ENCODE measurements at places on chromosomes 7 and 10.

DNA sequence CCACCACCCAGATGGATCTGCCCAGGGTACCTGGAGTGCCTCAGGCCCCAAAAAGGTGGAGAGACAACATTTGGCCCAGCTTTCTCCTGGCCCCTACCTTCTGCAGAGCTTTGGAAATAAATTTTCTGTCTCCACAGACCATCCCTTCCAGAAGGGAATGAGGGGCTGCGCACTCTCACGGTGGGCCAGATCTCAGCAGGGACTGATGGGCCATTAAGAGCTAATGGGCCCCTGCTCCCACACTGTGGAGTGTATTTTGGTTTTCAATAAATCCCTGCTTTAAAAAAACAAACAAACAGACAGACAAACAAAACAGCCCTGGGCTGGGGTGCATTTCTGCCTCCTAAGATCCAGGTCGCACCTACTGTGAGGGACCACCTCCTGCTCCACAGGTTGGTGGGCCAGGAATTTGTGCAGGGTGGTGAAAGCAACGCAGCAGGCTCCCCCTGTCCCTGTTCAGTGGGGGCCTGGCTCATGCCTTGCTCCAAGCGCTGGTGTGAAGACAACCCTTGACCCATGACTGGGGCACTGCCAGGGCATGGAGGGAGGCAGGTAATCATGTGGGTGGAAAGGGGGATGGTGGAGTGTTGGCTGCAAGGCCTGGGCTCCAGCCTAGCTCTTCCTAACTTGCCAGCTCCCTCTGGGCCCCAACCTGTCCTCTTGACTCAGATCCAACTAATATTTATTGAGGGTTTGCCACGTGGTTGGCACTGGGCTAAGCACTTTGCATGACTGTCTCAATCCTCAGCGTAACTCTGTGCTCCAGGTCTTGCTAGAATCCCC, 88.5 kb downstream of the COL13A1 start:
- DNase-seq = no peak

DNA sequence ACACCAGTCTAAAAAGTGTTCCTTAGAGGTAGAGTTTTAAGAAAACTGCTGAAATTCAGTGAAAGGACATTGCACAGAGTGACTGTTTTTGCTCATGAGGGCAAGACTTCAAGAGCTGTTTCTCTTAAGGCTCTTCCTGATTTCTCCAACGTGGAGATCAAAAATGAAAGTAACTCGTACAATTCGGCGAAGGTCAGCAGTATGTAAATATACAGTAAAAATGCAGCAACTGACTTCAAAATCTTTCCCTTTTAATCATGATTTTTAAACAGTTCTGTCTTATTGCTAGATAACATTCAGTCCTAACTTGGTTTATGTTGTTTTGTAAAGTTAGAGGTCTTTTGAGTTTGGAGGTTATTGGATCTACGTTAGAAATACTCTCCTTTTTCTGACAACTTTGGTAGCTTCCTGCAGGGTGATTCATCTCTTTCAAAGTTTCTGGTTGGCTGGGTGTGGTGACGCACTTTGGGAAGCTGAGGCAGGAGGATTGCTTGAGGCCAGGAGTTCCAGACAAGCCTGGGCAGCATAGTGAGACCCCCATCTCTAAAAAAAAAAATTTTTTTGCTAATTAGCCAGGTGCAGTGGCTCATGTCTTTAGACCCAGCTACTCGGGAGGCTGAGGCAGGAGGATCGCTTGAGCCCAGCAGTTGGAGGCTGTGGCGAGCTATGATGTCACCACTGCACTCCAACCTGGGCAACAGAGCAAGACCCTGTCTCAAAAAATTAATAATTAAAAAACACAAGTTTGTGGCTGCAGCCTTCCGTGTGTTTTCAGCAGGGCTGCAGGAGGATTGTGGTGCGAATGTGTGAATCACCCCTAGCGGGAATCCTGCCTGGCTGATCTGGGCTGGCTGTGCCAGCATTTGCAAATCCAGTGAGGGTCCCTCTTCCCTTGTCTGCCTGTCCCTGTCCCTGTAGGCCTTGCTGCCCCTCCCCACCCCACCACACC, 29.2 kb upstream of the AP5Z1 start:
- DNase-seq = peak; percentile 80

DNA sequence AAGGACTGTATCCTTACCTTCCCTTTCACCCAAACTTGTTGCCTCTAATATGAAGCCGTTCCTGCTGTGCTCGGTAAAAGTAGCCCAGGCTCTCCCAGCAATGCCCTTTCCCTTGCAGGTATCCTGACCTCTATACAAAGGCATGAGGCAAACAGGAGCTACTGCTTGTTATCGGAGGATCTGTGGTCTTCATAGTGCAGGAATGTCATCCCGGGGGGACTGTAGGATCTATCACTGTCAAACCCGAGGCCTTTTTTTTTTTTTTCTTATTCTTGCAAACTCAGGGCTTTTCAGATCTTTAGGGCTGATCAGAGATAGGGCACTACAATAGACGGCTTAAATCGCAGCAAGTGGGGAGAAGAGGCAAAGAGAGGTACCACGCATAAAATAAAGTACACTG, 1206.6 kb downstream of the TYW1 start:
- no peak for DNase-seq

DNA sequence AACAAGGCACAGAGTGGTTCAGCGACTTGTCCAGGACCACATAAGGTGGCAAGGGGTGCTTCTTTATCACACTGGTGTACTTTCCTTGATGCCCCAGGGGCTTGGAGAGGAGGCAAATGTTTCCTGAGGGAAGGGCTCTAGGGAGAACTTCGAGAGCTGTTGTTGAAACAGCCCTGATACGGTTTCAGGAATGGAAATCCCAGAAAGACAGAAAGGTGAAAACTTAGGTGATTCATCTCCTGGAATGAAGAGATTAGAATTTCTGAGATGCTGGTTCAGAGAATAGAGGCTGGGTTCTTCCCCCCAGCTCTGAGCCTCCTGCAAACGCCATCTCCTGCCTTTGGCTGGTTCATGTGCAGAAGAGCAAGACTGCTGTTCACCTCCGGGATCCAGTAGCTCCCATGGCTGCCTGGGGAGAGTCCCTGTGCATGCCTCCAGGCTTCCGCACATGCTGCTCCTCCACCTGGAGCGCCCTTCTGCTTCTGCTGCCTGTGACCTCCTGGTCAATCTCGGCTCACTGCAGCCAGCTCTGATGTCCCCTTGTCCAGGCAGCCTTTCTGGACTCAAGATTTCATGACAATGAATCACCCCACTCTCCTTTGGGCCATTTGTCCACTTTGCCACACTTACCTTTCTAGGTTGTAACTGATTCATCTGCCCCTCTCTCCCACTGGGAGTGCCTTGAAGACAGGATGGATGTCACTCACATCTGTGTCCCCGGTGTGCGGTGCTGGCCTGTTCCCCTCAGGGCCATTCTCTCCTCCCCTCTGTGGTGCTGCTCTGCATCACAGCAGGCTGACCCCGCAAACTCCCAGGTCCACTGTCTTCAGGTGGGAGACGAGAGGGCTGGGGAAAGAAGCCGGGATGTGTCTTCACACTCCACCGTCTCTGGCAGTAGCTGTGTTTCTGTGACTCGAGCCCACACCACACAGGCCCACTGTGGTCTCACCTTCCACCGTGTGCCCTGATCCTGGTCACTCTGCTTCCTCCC, 3.6 kb upstream of the CDH23 start:
- DNase-seq = no peak

- DNase-seq = peak; percentile 31
Observed at GRCh38 chr10:44946205-44946604, 13.4 kb upstream of the RASSF4 start.

GRCh38 chr7:128201690-128202085, 39.4 kb upstream of the LEP start:
- no peak for DNase-seq

GRCh38 chr10:35443858-35444257, 107.5 kb downstream of the CCNY start:
- no peak for DNase-seq

DNA sequence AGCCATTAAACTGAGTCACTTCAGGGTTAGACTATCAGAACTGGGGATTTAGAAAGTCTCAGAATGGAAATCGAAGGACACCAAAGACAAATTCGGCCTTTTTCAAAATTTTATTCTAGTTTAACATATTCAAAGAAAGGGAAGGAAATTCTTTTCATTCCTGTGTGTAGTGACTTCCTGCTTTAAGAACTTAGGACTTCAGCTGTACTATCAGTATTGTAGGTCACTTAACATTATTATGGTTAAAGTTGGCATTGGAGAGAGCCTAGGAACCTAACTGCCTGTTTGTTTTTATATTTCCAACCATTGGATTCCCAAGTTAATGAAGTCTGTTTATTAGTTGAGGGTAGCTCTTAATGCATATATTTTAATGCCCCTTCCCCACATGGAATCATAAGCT, 63.7 kb downstream of the PTEN start:
- peak; percentile 37 for DNase-seq

DNA sequence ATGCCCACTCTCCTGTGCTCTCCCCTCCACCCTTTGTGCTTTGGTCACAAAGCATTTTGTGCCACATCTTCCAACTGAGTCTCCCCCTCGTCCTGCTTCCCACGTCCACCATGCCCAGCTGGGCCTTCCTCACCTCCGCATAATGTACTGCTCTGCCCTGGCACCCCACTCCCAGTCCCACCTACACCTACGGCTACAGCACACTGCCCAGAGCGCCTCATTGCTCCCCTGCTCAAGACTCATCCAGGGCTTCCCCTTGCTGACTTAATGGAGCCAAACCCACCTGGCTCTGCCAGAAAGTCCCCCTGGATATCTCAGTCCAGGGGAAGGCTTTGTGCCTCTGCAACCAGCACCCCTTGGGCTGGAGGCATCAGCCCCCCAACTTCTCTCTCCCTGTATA, 299.2 kb upstream of the ZMIZ1 start:
- no peak for DNase-seq

DNA sequence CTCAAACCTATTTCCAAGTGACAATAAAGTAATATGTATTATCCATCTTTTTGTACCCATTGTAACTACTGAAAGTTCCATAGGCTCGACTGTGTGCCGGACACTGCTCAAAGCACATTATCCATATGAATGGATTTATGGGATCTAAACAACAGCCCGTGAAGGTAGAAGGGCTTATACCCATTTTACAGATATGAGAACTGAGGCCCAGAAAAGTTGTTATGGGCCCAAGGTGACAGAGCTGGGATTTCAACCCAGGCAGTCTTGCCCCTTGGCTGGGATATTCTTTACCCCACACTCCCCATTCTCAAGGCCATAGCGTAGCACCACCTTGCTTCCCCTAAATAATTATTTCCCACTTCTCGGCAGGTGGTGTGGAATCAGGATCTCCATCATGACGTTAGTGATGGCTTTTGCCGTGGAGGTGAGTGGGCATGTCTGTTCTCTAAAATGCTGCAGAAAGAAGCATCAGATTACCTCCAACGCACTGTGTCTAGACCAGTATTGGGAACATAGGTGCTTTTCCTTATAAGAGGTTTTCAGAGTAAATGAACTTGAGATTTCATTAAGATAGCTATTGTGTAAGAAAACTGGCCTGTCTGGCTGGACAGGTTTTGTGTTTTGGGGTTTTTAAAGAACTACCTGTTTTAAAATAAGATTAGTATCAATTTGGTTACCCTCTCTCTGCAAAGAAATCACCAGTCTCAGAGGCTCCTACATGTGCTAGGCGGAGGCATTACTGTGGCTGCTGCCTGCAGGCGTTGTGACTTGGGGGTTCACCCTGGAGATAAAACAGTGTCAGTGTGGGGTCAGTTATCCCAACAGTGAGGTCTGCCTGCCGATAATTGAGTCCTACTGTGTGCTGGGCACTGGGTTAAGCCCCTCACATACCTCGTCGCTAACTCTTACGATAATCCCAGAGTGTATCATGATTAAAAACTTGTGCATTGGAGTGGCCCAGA, 85.1 kb upstream of the SDK1 start:
- no peak for DNase-seq

DNA sequence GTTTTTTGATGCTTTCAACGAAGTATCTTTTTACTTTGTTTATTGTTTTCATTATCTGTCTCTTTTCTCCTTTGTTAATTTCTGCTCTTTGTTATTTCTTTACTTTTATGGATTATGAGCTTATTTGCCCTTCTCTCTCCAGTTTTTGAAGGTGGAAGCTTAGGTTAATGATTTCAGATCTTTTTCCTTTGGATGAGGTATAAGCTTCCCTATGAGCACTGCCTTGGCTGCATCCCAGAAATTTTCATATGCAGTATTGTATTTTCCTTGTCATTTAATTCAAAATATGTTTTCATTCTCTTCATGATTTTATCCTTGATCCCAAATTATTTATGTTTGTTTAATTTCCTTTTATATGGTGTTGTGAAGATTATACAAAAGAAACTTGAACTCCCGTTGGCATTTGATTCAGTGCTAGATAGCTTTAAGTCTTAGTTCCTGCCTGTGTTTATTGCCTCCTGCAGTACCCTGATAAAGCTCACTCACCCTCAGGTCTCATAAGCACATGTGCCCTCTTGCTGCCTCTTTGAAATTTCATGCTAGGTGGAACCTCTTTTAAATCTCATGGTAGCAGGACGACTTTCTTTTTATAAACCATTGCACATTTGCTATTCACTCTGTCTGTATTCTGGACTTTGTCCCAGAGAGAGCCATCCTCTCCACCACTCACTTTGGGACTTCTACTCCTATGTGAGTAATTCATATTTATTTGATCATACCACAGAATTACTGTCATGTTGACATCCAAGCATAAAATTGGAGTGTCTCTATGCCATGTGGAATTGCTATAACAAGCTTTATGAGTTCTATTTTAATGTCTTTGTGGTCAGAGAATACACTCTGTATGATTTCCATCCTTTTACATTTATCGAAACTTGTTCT, 23.0 kb upstream of the CEP41 start:
- DNase-seq = no peak

GRCh38 chr7:38775506-38776175, 133.3 kb downstream of the VPS41 start:
- DNase-seq = no peak

DNA sequence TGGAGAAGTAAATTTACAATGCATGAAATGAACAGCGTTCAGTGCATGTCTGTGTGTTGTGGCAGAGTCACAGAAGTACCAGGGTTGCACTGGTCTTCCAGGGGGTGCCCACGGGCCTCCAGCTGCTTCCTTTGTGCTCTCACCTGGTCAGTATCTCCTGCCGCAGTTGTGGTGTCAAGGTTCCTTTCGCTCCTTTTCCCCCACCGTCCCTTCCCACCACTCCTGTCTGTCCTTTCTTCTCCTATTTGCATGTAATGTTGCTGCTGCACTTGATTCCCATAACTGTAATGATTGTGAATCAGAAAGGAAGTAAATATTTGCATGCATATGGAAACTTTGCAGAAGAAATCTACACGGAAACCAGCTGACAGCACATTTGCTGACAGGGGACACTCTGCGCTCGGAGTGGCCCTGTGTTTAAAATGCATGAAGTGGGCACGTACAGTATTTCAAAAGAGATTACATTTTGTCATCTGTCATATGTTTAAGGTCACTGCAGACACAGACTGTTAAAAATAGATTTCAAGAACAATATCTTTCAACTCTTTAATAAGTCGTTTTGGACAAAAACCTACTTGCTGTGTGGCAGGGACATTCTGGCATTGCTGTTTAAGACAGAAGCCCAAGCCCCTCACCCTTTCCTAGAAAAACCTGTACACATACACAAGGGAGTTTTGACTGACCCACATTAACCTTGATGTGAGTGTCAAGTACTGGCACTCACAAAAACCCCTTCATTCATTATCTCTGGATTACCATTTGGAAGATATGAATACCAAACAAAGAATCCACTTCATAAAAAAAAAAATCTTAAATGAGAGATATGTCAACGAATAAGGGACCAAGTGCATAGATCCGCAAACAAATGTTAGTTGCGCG, 336.7 kb upstream of the KLF6 start:
- DNase-seq = no peak
